ENCODE measurements at places on chromosomes 2 and 18. TPM values are rescaled to one million over a fixed set of nuclear protein-coding genes. Genes with fewer than 3 reads are reported as not detected.

GRCh38 chr2:34492561-34493455 is 893.7 kb upstream of the FAM98A start:
- no peaks in the 10 kb centered on the region for H3K27me3 ChIP-seq
- no peak overlapping the region for H3K27ac ChIP-seq
- no peaks in the 10 kb centered on the region for H3K4me1 ChIP-seq
- H3K36me3 ChIP-seq: no peaks in the 10 kb centered on the region
- DNase-seq: no peak

DNA sequence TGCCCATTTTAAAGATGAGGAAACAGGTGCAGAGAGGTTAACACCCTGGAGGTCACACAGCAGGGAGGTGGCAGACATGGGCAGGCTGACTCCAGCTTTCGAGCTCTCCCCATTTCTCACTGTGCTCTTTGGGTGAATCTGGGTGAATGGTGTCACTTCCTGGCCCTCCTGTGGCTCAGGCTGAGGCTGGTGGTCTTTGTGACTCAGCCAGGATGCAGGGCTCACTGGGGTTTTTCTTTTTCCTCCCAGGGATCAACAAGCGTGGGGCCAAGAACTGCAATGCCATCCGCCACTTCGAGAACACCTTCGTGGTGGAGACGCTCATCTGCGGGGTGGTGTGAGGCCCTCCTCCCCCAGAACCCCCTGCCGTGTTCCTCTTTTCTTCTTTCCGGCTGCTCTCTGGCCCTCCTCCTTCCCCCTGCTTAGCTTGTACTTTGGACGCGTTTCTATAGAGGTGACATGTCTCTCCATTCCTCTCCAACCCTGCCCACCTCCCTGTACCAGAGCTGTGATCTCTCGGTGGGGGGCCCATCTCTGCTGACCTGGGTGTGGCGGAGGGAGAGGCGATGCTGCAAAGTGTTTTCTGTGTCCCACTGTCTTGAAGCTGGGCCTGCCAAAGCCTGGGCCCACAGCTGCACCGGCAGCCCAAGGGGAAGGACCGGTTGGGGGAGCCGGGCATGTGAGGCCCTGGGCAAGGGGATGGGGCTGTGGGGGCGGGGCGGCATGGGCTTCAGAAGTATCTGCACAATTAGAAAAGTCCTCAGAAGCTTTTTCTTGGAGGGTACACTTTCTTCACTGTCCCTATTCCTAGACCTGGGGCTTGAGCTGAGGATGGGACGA is 13.2 kb downstream of the ITM2C start:
- no peak overlapping the region for H3K27ac ChIP-seq
- DNase-seq: no peak
- no peaks in the 10 kb centered on the region for H3K36me3 ChIP-seq
- H3K4me3 ChIP-seq: no peak overlapping the region
- no peaks in the 10 kb centered on the region for H3K27me3 ChIP-seq
- no peaks in the 10 kb centered on the region for H3K4me1 ChIP-seq

GRCh38 chr18:72634500-72634899 is 90.4 kb upstream of the CBLN2 start:
- H3K4me1 ChIP-seq: no peaks in the 10 kb centered on the region
- no peak overlapping the region for H3K4me3 ChIP-seq
- DNase-seq: no peak
- H3K36me3 ChIP-seq: no peaks in the 10 kb centered on the region
- no peaks in the 10 kb centered on the region for H3K27me3 ChIP-seq

GRCh38 chr2:230347659-230348305 is 20.8 kb downstream of the SP140L start:
- H3K4me3 ChIP-seq: no peak overlapping the region
- DNase-seq: no peak
- no peaks in the 10 kb centered on the region for H3K4me1 ChIP-seq

GRCh38 chr2:75055820-75056675 is 97.6 kb downstream of the POLE4 start:
- no peaks in the 10 kb centered on the region for H3K27me3 ChIP-seq
- H3K4me1 ChIP-seq: no peaks in the 10 kb centered on the region
- H3K4me3 ChIP-seq: no peak overlapping the region
- peak overlapping the region; percentile 55 for H3K27ac ChIP-seq
- H3K36me3 ChIP-seq: no peaks in the 10 kb centered on the region

GRCh38 chr2:43139501-43139900 is 86.9 kb downstream of the ZFP36L2 start:
- no peaks in the 10 kb centered on the region for H3K27me3 ChIP-seq
- no peak for DNase-seq
- no peaks in the 10 kb centered on the region for H3K36me3 ChIP-seq
- H3K4me3 ChIP-seq: no peak overlapping the region
- peaks cover 16% of the 10 kb centered on the region for H3K4me1 ChIP-seq
- H3K27ac ChIP-seq: peak overlapping the region; percentile 49

- no peak overlapping the region for H3K4me3 ChIP-seq
- no peak for DNase-seq
- no peaks in the 10 kb centered on the region for H3K4me1 ChIP-seq
- no peaks in the 10 kb centered on the region for H3K27me3 ChIP-seq
- no peak overlapping the region for H3K27ac ChIP-seq
Observed at GRCh38 chr2:174644406-174644805, 46.8 kb upstream of the WIPF1 start.

- H3K4me1 ChIP-seq: no peaks in the 10 kb centered on the region
- H3K36me3 ChIP-seq: no peaks in the 10 kb centered on the region
- no peak overlapping the region for H3K4me3 ChIP-seq
- H3K27ac ChIP-seq: no peak overlapping the region
- DNase-seq: no peak
Observed at GRCh38 chr18:23648940-23649607, 13.6 kb downstream of the ANKRD29 start.

- H3K36me3 ChIP-seq: no peaks in the 10 kb centered on the region
- no peaks in the 10 kb centered on the region for H3K27me3 ChIP-seq
- peaks cover 4% of the 10 kb centered on the region for H3K4me1 ChIP-seq
Observed at GRCh38 chr18:9898792-9899549, 13.2 kb downstream of the TXNDC2 start.

DNA sequence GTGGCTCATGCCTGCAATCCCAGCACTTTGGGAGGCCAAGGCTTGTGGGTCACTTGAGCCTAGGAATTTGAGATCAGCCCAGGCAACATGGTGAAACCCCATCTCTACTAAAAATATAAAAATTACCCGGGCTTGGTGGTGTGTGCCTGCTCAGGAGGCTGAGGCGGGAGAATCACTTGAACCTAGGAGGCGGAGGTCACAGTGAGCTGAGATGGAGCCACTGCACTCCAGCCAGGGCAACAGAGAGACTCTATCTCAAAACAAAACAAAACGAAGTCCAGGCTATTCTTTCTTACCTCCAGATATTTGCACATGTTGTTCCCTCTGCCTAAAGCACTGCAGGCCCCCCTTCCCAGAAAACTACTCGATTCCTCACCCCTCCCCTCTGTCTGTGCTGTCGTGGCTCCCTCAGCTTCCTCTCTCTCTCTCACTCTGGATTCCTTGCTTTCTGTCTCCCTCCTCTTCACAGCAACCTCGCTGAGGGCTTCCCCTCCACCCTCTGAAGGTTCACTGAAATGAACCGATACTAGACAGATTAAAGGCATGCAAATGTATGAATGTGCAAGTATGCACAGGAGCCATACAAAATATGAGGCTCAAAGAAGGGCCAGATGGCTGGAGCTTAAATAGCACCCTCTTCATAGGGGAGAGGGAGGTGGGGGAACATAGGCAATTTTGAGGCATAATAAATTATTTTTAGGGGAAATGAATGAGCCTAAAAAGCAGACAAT is 18.5 kb downstream of the TMEM177 start:
- H3K36me3 ChIP-seq: no peaks in the 10 kb centered on the region
- H3K27ac ChIP-seq: no peak overlapping the region
- H3K4me3 ChIP-seq: no peak overlapping the region
- peaks cover 2% of the 10 kb centered on the region for H3K4me1 ChIP-seq

GRCh38 chr2:63051042-63051794 is 588 bp downstream of the OTX1 start:
- H3K27me3 ChIP-seq: peaks cover 35% of the 10 kb centered on the region
- peak overlapping the region; percentile 67 for H3K27ac ChIP-seq
- peaks cover 34% of the 10 kb centered on the region for H3K4me1 ChIP-seq
- DNase-seq: no peak
- peak overlapping the region; percentile 71 for H3K4me3 ChIP-seq
- H3K36me3 ChIP-seq: peaks cover 8% of the 10 kb centered on the region

- no peaks in the 10 kb centered on the region for H3K36me3 ChIP-seq
- H3K27ac ChIP-seq: no peak overlapping the region
- H3K4me1 ChIP-seq: peaks cover 11% of the 10 kb centered on the region
- H3K27me3 ChIP-seq: no peaks in the 10 kb centered on the region
- DNase-seq: no peak
Observed at GRCh38 chr2:85954590-85955458, 66.0 kb upstream of the ST3GAL5 start.

DNA sequence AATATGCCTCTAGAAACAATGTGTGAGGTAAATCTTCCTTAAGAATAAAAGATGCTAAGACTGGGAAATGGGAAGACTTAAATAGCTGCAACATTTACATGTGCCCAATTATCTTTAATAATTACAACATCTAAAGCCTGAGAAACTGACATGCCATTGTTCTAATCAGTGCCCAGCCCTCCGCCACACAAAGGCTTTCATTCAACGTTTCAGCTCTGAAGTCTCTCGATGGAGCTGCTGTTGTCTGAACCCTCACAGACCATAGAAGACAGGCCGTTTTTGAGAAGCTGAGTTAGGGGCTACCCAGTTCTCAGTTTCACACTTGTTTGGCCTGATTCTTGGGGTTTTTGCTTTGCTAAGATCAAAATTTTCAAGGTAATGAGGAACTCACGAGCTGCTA is 315.4 kb upstream of the CHST9 start:
- no peaks in the 10 kb centered on the region for H3K36me3 ChIP-seq
- H3K4me1 ChIP-seq: no peaks in the 10 kb centered on the region
- no peak for DNase-seq
- no peak overlapping the region for H3K4me3 ChIP-seq
- H3K27me3 ChIP-seq: no peaks in the 10 kb centered on the region

- H3K36me3 ChIP-seq: no peaks in the 10 kb centered on the region
- no peak overlapping the region for H3K27ac ChIP-seq
- no peak for DNase-seq
- H3K4me3 ChIP-seq: no peak overlapping the region
- H3K27me3 ChIP-seq: no peaks in the 10 kb centered on the region
- no peaks in the 10 kb centered on the region for H3K4me1 ChIP-seq
Observed at GRCh38 chr2:167843217-167843616, 404.2 kb downstream of the STK39 start.

- no peak overlapping the region for H3K4me3 ChIP-seq
- H3K27ac ChIP-seq: no peak overlapping the region
- H3K4me1 ChIP-seq: no peaks in the 10 kb centered on the region
- H3K27me3 ChIP-seq: no peaks in the 10 kb centered on the region
- DNase-seq: no peak
Observed at GRCh38 chr2:5150871-5151270, 541.3 kb upstream of the SOX11 start.

DNA sequence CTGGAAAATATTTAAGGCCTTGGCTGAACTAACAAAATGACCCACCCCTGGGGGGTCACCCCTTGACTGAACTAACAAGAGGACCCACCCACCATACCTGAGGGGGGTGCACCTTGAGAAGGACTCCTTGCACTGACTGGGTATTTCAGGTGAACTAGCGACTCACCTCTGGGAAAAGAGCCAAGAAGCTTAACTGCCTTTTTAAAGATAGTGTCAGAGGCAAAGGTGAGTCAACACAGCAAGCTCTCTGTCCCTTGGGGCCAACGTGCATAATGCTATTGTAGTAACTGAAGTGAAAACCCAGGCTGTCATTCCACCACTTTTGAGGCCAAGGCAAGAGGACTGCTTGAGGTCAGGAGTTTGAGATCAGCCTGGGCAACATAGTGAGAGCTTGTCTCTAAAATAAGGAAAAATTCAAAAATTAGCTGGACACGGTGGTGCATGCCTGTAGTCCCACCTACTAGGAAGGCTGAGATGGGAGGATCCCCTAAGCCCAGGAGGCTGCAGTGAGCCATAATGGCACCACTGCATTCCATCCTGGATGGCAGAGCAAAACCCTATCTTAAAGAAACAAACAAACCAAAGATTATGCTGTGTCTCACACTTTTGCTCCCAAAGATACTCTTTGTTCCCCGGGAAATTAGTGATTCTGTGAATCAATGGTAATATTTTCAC is 36.4 kb upstream of the ZCCHC2 start:
- H3K36me3 ChIP-seq: no peaks in the 10 kb centered on the region
- H3K4me3 ChIP-seq: no peak overlapping the region
- H3K27ac ChIP-seq: peak overlapping the region; percentile 32
- DNase-seq: no peak

- peak overlapping the region; percentile 70 for H3K27ac ChIP-seq
- no peaks in the 10 kb centered on the region for H3K36me3 ChIP-seq
- H3K27me3 ChIP-seq: no peaks in the 10 kb centered on the region
- no peak for DNase-seq
Observed at GRCh38 chr18:26487437-26487836, 60.9 kb downstream of the KCTD1 start.

GRCh38 chr2:120260736-120261135 is 8.1 kb downstream of the RALB start:
- H3K27ac ChIP-seq: no peak overlapping the region
- no peaks in the 10 kb centered on the region for H3K4me1 ChIP-seq

GRCh38 chr18:52588931-52589330 is 248.9 kb downstream of the DCC start:
- H3K4me1 ChIP-seq: no peaks in the 10 kb centered on the region
- no peaks in the 10 kb centered on the region for H3K36me3 ChIP-seq
- no peaks in the 10 kb centered on the region for H3K27me3 ChIP-seq
- H3K4me3 ChIP-seq: no peak overlapping the region
- no peak overlapping the region for H3K27ac ChIP-seq

- H3K27ac ChIP-seq: no peak overlapping the region
- no peaks in the 10 kb centered on the region for H3K4me1 ChIP-seq
- no peak overlapping the region for H3K4me3 ChIP-seq
- no peaks in the 10 kb centered on the region for H3K27me3 ChIP-seq
- no peak for DNase-seq
- H3K36me3 ChIP-seq: no peaks in the 10 kb centered on the region
Observed at GRCh38 chr2:216927163-216927562, 67.3 kb upstream of the TNP1 start.

- H3K4me3 ChIP-seq: no peak overlapping the region
- no peaks in the 10 kb centered on the region for H3K27me3 ChIP-seq
- no peaks in the 10 kb centered on the region for H3K36me3 ChIP-seq
- peaks cover 48% of the 10 kb centered on the region for H3K4me1 ChIP-seq
Observed at GRCh38 chr18:74152270-74152669, 3.9 kb downstream of the TIMM21 start.

GRCh38 chr2:118604371-118604770 is 243.1 kb downstream of the EN1 start:
- no peak for DNase-seq
- no peak overlapping the region for H3K4me3 ChIP-seq
- H3K36me3 ChIP-seq: no peaks in the 10 kb centered on the region
- no peaks in the 10 kb centered on the region for H3K4me1 ChIP-seq

- H3K4me1 ChIP-seq: no peaks in the 10 kb centered on the region
- H3K4me3 ChIP-seq: no peak overlapping the region
- H3K27me3 ChIP-seq: no peaks in the 10 kb centered on the region
- no peak for DNase-seq
- H3K27ac ChIP-seq: no peak overlapping the region
Observed at GRCh38 chr2:194062401-194062800, 1594.6 kb upstream of the SLC39A10 start.

GRCh38 chr18:50030146-50030545 is 164.8 kb downstream of the MYO5B start:
- no peak overlapping the region for H3K27ac ChIP-seq
- no peaks in the 10 kb centered on the region for H3K4me1 ChIP-seq

The MAP3K19 gene
- total RNA-seq: not detected

The SLC30A3 gene
- not detected for total RNA-seq

The AQP12A gene
- total RNA-seq: not detected

The SPP2 gene
- total RNA-seq: not detected

The NLRC4 gene
- total RNA-seq: 0.91 TPM

The GALNT3 gene
- total RNA-seq: 30.9 TPM

The ATP6V1B1 gene
- total RNA-seq: not detected

The IL1R1 gene
- 17.3 TPM for total RNA-seq

The GRB14 gene
- not detected for total RNA-seq

The ABCB6 gene
- total RNA-seq: 45.3 TPM

The SOX11 gene
- not detected for total RNA-seq

All from esophagus squamous epithelium (tissue), 5 donors.